ENCODE measurements at places on chromosomes 16 and 17.
A peak's percentile ranks its signal among the peaks of the same experiment; 100 is the strongest.

- no peak for DNase-seq
Measured at GRCh38 chr17:68851890-68852289, 103.3 kb downstream of the ABCA8 start.

DNA sequence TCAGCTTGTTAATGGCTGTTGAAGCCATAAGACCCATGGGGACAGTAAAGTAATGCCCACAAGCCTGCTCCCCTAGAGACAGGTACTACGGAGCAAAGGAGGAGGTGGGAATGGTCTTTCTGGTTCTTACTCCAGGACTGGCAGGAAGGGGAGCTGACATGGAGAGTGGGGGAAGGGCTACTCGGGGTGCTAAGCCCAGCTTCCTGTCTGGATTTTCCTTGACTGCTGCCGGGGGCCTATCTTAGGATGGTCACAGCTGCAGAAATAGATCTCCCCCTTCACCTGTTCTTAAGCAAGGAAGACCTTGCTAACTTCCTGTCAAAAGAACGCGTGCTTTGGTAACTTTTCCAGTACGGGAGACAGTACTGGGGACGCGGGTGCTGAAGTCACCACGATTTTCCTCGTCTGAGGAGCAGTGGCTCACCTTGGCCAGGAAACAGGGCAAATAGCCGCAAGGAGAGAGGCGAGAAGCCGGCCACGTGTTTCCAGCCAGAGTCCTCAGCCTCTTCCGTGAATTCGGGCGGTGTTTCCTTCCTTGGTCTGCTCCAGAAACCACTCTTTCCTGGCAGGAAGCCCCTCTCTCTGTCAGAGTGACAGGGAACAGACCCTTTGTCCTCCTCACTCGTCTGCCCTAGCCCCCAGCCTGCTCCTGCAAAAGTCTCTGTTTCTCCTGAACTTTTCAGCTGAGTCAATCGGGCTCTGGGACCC is 656 bp upstream of the PRR29 start:
- DNase-seq = no peak

DNA sequence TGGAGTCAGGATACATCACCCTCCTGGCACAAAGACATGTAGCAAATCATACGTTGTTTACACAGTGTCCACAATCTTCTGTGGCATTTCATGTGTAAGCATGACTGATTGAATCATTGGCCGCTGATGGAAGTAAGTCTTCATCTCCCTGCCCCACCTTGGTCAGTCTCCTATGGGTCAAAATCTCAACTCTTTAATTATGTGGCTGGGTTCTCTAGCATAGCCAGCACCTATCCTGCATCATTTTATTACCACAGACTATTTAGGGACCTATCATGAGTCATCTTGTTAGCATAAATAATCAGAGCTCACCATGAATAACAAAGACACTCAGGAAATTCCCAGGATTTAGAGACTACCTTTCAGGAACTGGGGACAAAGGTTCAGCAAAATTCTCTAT is 15.9 kb downstream of the TANC2 start:
- peak; percentile 67 for DNase-seq

DNA sequence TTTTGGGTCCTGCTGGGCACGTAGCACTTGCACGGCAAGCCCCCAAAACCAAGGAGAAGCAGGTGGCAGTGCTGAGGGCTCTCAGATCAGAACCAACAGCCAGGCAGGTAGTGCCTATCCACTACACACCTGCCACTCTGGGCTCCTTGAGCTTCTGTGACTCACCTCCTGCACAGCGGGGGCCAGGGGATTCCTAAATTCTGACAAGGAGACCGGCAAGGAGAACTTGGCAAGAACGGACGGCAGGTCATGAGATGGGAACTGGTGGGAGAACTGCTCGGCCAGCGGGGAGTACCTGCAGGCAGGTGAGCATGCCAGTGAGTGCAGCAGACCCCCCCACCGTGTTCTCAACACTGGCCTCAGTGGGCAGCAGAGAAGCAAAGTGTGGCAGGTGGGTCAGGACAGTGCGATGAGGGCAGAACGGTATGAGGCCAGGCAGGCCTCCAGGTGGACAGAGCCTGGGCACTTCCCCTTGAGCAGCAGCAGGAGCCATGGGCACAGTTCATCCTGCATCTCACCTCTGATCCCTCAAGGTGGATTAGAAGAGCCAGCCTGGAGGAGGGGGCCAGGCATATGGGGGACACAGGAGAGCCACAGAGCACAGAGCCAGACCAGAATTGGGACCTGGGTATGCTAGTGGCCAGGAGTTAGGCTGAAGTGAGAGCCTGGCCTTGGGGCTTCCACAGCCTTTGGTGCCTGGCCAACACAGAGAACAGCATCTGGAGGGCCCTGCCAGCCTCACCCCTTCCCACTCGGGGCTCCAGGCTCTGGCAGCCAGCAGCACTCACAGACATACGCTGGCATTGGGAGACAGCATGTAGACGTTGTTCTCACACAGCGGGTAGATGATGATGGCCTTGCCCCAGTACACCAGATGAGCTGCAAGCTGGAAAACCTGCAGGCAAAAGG is 14.7 kb downstream of the MPG start:
- no peak for DNase-seq

DNA sequence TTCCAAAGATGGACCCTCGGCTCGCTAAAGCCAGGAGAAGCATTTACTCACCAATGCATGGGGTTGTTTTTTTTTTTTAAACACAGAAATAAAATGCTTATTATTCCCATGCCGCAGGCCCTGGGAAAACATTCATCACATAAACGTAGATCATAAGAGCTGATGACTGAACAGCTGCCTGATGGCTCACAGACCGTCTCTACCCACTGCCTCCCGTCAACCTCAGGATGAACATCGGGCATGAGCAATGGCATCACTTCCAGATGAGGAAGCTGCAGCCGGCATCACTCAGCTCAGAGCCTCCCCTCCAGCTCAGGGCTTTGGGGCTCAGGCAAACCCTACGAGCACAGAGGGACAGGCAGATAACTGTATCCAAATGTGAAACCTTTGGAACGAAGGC is 380.6 kb downstream of the CPPED1 start:
- DNase-seq = no peak

GRCh38 chr17:72119077-72119872 is 1.5 kb upstream of the SOX9 start:
- DNase-seq = no peak

Data from HCEC 1CT (cell line).